ENCODE measurements at places on chromosomes 5 and 9.

DNA sequence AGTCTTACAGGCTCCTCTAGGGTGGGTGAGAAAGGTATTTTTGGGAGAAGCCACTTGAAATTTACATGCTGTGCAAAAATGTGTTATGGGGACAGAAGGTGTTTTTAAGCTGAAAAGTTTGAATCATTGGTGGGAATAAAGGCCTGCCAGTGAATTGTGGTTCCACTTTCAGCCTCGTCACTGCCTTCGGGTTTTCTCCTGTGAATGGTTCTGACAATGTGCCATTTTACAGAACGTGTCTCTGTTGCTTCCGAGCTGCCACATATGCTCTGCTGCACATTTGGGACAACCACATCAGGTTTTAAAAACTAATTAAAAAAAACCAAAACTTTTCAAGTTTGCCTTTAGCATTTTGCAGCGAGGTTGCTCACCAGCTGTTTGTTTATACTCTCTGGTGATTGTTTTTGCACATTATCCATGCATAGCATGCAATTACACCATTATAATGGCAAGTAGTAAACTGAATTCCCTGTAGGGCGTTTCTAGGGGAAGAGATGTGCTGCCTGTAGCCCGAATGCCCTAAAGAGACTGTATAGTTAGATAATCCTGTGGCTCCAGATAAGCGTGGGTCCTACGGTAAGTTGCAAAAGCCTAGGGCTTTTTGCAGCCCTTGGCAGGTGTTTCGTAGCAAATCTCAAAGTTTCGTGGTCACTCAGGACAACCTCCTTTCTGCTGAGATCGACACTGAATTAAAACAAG is 40.1 kb upstream of the SUB1 start:
- DNase-seq, result no peak

GRCh38 chr9:110842169-110842568 is 173.6 kb downstream of the MUSK start:
- DNase-seq, result peak; percentile 16

- no peak for DNase-seq
These were observed 687.3 kb upstream of the ST8SIA4 start for GRCh38 chr5:101590384-101590783.

DNA sequence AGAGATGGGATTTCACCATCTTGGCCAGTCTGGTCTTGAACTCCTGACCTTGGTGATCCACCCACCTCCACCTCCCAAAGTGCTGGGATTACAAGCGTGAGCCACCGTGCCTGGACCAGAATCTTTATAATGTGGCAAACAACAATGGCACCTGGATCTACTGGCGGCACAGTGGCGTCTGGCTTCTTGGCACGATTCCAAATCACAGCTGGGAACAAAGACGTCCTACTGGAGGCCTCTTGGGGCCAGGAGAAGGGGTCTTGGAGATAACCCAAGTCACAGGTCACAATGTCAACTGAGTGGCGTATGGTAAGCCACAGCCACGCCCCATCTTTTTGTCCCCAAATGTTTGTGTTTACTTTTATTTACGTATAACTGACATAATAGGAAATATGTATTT is 77.8 kb upstream of the RAPGEF1 start:
- no peak for DNase-seq

- DNase-seq, result no peak
These were observed 190.9 kb upstream of the GNA14 start for GRCh38 chr9:77838986-77839385.

DNA sequence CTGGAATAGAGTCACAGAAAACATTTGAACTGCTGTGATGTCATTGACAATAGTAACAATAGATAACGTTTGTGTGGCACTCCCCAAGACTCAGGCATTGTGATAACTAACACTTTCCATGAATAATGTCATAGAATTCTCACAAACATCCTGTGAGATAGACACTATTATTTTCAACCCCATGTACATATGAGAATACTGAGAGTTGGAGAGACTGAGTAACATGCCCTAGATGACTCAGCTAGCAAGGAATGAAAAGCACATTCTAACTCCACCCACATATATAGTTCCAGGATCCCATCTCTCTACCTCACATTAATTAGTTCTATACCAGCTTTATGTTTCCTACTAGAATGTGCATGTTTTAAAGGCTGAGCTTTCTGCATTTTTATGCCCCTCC is 71.4 kb downstream of the ASTN2 start:
- no peak for DNase-seq

GRCh38 chr5:154291917-154292316 is 101.4 kb downstream of the GALNT10 start:
- no peak for DNase-seq

DNA sequence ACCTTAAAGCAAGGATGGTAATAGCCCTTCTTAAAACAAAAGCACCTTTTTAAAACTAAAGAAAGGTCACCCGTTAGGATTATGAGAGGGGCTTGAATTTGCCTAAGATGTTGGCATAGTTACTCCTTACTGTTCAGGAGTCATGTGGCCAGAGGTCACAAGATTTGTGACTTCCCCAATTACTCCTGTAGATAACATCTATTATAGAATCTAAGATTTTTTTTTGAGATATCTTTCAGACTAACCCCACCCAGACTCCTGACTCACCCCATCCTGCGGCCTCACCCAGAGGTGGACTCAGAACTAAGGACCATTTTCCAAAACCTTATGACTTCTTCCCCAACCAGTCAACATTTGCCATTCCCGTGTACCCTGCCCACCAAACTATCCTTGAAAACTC is 2.4 kb downstream of the CD180 start:
- no peak for DNase-seq

GRCh38 chr5:132023258-132024116 is 12.0 kb upstream of the ACSL6 start:
- no peak for DNase-seq

- DNase-seq, result peak; percentile 99
These were observed 146.2 kb downstream of the GOLPH3 start for GRCh38 chr5:32027717-32028458.

DNA sequence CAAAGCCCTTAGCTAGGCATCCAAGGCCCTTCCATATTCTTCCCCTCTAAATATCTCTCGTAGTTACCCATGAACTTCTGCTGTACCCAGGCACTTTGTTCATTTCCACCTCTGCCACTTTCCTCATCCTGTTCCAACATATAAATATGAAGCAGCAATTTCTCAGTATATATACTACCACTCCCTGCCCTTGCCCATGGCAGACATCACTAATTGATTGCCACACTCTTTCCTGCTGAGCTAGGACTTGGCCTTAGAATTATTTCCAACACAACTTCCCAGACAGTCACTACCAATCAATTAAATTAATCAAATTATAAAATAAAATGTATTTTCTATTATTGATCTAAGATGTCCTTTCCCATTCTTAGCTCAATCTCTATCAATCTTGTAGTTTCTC is 8.5 kb downstream of the INSYN2B start:
- no peak for DNase-seq

GRCh38 chr5:173271419-173271818 is 36.4 kb upstream of the NKX2-5 start:
- no peak for DNase-seq

GRCh38 chr5:93570294-93571113 is 10.5 kb downstream of the NR2F1-AS1 start:
- DNase-seq, result no peak

DNA sequence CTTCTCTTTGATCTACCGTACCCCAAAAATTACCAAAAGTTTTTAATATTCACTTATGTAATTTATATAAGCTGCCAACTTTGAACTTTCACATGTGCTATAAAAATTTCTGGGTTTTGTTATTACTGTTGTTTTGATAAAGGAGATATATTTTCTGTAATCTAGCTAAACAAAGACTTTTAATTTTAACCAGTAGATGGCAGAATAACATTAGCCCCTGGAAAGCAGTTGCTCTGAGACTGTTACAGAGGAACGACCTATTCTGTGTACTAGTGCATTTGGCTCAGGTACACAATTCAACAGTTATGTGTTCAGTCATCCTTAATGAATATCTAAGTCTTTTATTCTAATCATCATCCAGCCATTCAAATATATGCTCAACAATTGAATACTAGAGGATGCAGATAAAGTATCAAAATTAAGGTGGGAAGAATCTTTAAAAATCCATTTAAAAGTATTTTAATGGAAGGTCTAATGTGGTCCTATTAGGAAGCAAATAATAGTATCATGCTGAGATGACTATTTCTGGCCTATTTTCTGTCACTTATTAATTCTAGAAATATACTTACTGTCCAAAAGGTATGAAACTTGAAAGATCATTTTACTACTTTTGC is 8.6 kb downstream of the KLHL9 start:
- peak; percentile 46 for DNase-seq

- DNase-seq, result no peak
These were observed 35.3 kb downstream of the THBS4 start for GRCh38 chr5:80070338-80071056.

- peak; percentile 75 for DNase-seq
These were observed 291.9 kb downstream of the COX7C start for GRCh38 chr5:86909418-86910295.

GRCh38 chr5:68521776-68522175 is 306.2 kb downstream of the PIK3R1 start:
- no peak for DNase-seq

- peak; percentile 64 for DNase-seq
These were observed 19.8 kb upstream of the NSD1 start for GRCh38 chr5:177113566-177114424.

DNA sequence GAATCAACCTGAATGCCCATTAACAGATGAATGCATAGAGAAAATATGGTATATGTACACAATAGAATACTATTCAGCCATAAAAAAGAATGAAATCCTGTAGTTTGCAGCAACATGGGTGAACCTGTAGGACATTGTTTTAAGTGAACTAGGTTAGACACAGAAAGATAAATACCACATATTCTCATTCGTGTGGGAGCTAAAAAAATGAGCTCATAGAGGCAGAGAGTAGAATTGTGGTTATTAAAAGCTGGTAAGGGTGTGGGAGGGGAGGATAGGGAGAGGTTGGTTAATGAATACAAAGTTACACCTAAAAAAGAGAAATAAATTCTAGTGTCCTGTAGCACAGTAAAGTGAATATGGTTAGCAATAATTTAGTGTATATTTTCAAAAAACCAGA is 23.5 kb downstream of the PTTG1 start:
- no peak for DNase-seq

DNA sequence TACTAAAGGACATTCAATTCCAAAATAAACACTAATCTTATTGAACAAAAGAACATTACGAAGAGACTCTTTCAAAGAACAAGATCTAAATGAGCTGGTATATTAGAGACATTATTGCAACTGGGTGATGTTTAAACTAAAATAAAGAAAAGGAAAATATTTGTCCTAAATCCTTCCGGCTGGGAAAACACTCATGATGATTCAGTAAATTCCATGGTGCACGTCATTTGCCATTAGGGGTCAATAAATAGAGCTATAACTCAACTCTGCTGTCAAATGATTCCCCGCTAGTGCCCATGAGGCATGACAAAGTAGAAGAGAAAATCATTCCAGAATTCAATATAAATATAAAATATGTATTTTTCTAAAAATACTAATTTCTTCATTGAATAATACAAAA is 565.5 kb upstream of the TUSC1 start:
- peak; percentile 51 for DNase-seq

DNA sequence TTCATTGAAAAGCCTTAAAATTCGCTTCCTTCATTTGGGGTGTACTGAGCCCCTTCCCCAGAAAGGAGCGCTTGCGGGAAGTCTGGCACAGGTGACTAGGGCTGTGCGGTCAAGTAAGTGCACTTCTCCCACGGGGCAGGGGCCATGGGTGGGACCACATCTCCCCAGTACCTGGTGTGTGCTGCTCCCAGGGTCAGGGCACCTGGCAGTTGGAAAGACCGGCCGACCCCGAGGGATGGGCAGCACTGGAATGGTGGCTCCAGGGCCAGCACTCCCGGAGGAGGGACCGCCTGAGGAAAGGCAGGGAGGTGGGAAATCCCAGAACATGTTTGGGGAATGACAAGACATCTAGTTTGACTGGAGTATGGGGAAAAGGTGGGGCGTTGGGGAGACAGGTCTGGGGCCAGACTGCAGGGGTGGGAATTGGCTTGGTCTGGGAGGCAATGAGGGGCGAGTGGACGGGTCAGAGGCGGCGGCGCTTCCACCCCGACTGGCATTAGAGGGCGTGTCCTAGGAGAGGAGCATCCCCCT is 727 bp upstream of the GLIPR2 start:
- DNase-seq, result no peak

GRCh38 chr9:83362341-83362995 is 175.7 kb downstream of the FRMD3 start:
- DNase-seq, result no peak

Measured in amniotic epithelial cell (primary cell).